Upper lobe of right lung (tissue), 1 donor: ENCODE measurements at places on chromosomes 6 and 20. TPM values are rescaled to one million over a fixed set of nuclear protein-coding genes. Genes with fewer than 3 reads are reported as not detected.

DNA sequence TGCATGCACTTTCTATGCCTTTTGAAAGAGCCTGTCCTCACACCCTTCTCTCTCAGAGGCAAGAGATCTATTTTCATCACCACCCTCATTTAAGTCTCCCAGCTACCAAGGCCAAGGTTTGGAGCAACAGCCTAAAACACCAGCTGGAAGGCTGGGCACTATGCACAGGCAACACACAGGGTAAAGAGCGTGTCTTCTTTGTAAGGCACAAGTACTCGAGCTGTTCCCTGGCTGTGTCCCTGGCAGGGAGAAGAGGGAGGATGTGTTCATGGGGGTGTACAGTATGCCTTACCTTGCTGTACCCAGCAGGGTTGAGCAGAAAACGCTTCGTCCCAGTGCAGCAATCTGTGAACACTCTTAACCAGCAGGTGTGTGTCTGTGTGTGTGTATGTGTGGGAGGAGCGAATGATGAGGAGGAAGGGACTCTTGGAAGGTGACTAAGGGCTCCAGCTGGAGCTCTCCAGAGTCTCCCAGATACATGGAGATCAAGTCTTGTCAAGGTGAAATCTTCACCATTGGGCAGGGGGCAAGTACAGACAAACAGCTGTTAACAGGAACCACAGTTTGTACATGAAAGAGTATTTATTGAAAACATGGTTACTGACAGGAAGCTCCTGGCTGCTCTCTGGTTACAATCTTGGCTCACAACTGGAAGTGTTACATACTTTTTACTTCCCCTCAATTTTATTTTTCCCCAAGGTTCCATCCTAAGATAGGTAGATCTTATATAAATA is 40.8 kb downstream of the ELMO2 start:
- peaks cover 57% of the 10 kb centered on the region for H3K36me3 ChIP-seq
- no peak overlapping the region for H3K4me3 ChIP-seq
- no peaks in the 10 kb centered on the region for H3K27me3 ChIP-seq
- peaks cover 27% of the 10 kb centered on the region for H3K4me1 ChIP-seq
- H3K27ac ChIP-seq, result no peak overlapping the region
- no peak for DNase-seq

IFNGR1 gene
- total RNA-seq, result 239 TPM

CGA gene
- total RNA-seq, result not detected

C6orf47 gene
- total RNA-seq, result 25.6 TPM

LGSN gene
- total RNA-seq, result 0.38 TPM
